ENCODE measurements at places on chromosomes 13 and 19. TPM values are rescaled to one million over a fixed set of nuclear protein-coding genes. Genes with fewer than 3 reads are reported as not detected.

DNA sequence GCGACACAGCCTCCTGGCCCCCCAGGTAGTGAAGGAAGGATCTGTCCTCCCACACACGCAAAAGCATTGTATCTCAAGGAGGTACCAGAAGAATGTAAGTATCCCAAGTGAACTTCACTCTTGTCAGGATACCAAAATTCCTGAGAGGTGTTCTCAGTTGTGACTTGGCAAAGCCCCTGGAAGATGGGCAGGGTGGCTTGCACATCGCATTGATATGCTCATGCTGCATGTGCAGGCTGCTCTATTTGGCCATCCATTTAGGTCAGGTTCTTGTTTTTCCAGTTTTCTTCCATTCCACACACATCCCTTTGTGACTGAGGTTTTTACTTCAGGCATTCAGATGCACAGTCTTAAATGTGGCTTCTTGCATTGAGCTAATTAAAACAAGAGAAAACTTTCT lies 382.8 kb downstream of the FOXO1 start:
- no peak for DNase-seq

GRCh38 chr13:87656306-87656705 lies 14.9 kb upstream of the SLITRK5 start:
- no peak for DNase-seq

- no peak for DNase-seq
Observed at GRCh38 chr19:7983995-7984837, 21.2 kb downstream of the ELAVL1 start.

- no peak for DNase-seq
Observed at GRCh38 chr13:49113526-49114286, 106.4 kb upstream of the MLNR start.

DNA sequence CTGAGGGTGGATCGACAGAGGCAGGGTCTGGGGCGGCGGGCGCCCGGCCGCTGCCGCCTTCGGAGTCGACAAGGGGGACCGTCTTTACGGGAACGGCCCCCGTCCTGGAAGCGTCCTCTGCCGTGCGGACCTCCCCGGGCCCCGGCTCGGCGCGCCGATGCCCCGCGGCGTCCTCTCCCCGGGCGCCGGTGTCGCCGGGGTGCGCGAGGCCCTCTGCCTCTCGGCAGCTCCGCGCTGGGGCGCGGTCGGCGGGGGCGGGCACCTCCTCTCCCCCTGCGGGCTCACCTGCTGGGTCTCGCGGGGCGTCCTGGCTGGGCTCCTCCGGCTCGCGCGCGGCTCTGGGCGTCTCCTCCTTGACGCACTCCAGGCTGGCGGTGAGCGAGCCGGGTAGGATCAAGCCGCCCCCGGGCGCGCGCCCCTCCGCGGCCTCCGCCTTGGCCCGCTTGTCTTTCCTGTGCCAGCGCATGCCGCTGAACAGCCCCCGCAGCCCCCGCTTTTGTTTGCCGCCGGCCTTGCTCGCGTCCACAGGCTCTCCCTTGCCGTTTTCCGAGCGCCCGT lies 1.5 kb downstream of the AMER2 start:
- DNase-seq = no peak

DNA sequence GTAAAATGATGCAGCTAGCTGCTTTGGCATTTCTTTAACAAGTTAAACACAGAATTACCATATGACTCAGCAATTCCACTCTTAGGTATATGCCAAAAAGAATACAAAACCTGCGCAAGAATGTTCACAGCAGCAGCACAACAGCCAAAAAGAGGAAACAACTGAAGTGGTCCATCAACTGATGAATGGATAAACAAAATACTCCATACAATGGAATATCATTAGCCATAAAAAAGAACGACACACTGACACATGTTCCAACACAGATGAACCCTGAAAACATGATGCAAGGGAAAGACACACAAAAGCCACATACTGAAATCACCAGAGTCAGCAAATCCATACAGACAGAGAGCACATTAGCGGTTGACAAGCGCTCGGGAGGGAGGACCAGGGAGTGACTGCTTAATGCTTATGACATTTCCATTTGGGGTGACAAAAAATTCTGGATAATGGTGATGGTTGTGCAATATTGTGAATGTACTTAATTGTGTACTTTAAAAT lies 3.0 kb downstream of the PCID2 start:
- DNase-seq = no peak

DNA sequence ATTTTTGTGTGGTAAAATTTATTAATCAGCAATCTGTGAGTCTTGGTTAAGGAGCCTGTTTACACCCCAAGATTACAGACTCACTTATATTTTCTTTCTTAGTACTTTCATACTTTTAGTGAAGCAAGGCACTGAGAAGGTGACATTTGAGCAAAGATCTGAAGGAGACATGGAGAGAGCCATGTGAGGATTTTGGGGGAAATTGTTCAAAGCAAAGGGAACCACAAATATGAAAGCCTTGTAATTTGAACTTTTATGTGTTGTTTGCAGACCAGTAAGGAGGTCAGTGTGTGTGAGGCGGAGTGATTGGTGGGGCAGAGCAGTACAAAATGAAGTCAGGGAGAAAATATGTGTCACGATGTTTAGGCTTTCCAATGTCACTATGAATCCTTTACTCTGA lies 140.7 kb upstream of the KLF12 start:
- no peak for DNase-seq

DNA sequence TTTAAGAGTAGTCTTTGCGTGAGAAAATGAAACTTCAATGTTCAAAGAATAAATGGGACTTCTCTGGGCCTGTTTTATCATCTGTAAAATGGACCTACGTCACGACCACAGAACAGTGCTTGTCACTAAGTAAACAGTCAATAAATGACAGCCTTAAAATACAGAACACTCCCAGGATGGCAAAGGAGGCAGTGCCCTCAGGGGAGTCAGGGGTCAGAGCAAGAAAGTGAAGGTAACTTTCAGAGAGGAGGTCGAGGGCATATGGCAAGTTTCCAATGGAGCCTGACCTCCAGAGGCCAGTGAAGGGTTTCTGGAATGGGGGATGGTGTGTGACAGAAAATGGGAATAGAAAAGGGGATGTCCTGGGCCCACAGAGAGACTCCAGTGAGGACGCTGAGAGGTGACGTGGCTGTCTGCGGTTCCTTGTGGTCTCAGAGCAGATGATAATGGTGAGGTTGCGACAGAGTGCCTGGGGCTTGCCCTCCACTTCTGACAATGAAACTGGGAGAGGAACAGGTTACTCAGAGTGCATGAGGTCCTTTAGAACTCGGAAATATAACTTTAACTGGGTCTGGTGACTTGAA lies 91.8 kb downstream of the UBL3 start:
- no peak for DNase-seq

DNA sequence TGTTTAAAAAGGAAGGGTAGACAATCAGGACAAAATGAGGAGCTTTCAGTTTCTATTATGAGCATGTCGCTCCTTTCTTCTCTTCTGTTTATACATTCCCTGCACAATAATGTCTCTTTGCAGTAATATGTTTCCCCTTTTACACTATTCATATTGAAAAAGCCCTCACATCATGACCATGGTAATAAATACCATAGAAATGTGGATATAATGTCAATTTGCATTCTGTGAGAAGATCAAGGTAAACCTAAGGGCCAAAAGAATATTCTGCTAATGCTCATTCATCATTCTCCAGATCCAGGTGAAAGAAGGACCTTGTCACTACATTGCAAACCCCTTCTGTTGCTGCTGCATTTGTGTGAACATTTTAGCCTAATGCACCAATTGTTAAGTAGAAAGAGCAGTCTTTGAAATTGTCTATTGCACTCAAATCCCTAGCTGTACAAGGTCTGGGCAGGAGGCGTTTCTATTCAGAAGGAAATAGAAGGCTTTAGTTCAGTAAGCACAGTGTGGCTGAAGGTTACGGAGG lies 117.6 kb upstream of the SOX21 start:
- DNase-seq = no peak

- no peak for DNase-seq
Observed at GRCh38 chr13:28055357-28055756, 45.0 kb downstream of the FLT3 start.

- no peak for DNase-seq
Observed at GRCh38 chr19:56271151-56271550, 1.4 kb upstream of the EDDM13 start.

- peak; percentile 40 for DNase-seq
Observed at GRCh38 chr19:5987077-5987818, 9.3 kb upstream of the RANBP3 start.

DNA sequence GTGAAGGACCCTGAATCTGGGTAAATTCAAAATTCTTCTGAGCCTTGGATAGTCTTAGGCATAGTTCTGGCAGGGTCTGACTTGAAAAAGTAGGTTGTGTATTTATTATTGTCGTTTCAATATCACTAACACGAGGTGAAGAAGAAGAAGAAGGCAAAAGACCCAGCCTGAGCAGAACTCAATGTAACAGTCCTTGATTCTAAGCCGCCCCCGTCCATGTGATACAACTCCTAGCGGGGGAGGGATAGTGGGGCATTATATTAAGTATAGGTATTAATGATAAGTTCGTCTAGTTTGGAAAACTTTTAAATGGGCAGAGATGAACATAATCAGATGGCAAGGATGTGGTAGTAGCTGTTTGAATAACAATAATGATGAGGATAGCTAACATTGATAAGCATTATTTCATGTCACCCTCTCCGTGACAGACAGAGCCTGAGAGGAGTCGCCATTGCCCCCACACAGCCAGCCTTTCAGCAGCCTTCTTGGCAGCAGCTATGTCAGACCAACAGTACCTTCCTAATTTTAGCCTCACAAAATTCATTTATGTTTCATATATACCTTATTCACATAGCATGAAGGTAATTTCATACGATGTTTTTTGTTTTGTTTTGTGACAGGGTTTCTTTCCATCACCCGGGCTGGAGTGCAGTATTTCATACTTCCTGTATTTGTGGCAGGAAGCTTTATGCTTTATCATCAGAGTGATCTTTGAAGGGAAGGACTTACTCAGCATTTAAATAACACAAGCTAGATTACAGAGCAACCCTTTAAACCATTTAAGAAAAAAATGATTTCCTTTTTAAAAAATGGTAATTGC lies 64.4 kb upstream of the NPAS1 start:
- DNase-seq = no peak

- no peak for DNase-seq
Observed at GRCh38 chr13:99003851-99004471, 26.1 kb upstream of the DOCK9 start.

DNA sequence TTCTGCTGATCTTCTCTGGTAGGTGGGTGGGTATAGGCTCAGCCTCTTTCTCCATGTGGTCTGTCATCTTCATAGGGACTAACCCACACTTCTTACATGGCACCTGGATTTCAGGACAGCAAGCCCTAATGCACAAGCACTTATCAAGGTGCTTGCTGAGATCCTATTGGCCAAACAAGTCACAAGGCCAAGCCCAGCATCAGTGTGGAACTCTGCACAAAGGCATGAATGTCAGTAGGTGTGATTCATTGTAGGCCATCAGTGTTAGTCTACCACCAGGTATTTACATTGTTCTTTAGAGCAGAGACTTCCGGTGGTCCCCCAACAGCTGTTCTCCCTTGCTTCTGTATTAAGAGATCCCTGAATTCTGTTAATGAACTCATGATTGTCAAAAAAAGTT lies 8.3 kb upstream of the RB1 start:
- DNase-seq = no peak

DNA sequence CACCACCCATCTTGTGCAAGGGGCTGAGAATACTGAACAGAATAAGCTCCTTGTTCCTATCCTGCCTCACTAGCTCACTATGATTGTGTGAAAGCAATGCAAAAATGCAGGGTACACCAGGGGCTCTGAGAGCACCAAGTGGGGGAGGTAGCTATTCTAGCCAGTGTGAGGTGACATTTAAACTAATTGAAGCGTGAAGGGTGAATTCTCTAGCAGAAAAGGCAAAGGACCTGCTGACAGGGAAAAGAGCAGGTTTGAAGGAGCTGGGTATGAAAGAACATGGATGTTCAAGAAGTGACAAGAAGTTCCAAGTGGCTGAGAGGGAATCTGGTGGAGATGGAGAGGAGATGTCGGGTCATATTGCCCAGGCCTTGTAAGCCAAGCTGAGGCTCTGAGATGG lies 64.2 kb downstream of the SIAH3 start:
- no peak for DNase-seq

GRCh38 chr19:43798546-43799409 lies 3.5 kb downstream of the LYPD5 start:
- no peak for DNase-seq

- DNase-seq = no peak
Observed at GRCh38 chr19:3893509-3894179, 13.2 kb downstream of the ATCAY start.

DNA sequence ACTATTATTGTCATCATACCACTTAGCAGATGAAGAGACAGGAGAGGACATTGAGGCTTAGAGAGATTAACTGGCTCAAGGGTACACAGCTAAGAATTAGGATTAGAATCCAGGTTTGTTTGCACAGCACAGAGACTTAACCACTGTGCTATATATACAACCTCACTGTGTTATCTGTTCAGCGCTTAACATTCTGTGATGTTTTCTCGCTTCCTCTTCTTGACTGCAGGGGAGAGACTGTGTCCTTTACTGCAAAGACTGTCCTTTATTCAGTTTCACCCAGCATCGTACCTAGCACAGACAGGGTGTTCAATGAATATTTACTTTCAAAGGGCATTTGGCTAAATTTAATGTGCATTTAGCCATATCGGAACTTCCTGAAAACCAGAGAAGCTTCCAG lies 54.9 kb upstream of the PCDH8 start:
- DNase-seq = no peak

GRCh38 chr19:38815059-38816001 lies 2.6 kb upstream of the LGALS4 start:
- no peak for DNase-seq

- DNase-seq = no peak
Observed at GRCh38 chr13:59447846-59448620, 715.7 kb downstream of the DIAPH3 start.

DNA sequence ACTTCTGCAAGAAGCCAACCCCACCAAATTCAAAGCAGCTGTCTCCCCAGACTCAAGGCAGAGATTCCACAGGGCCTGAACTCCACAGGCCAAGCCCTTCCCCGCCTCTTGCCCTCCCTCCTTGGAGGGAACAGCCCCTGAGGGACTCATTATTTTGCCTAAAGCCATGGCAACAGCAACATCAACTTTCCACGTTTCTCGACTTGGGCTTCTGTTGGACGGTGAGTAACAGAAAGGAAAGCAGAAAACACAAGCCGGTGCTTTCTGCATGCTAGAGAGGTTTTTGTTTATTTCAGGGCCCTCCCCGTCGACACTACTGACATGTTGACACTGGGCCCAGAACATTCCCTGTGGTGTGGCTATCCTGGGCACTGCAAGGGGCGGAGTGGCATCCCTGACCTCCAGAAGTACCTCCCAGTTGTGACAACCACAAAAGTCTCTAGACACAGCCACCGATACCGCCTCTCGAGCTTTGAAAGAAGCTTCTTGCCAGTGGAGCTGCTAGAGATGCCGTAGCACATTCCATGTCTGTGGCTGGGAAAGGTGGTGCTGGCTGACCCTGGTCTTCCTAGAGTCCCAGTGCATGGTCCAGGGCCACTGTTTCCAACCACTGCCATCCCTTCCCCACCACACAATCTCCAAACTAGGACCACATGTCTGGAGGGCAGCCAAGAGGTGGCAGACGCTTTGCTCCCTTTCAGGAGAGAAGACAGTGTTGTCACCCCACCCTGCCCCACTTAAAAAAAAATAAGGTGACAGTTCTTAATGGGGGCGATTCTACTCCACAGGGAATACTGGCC lies 12.8 kb downstream of the CAPS start:
- no peak for DNase-seq

GRCh38 chr13:50104493-50104892 lies 89.2 kb downstream of the KCNRG start:
- no peak for DNase-seq

Gene TEKTIP1
- not detected for total RNA-seq

Gene OVOL3
- total RNA-seq = not detected

Gene ZNF296
- 1.4 TPM for total RNA-seq

Gene NLRP9
- not detected for total RNA-seq

Gene CLEC17A
- not detected for total RNA-seq

Gene IFI30
- 208 TPM for total RNA-seq

All from omental fat pad (tissue), 4 donors.